ENCODE measurements at places on chromosomes 5 and 9.

GRCh38 chr5:107466233-107466769 lies 204.4 kb downstream of the EFNA5 start:
- peak; percentile 59 for DNase-seq

DNA sequence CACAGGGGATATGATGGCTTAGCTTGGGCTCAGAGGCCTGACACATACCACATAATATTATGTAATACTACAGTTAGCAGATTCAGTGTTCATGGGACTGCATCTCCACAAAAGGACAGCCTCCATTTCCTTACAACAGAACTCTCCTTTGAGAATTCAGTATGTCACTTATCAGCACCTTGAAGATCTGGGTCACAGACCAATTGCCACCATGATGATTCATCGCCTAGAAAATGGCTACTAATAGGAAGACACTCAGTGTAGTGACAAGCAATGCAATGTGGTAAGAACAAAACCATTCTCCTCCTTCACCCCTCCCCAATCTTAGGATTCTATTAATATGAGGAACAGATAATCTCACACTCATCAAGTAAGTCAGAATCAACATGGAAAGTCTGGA lies 38.7 kb upstream of the PRLR start:
- no peak for DNase-seq

DNA sequence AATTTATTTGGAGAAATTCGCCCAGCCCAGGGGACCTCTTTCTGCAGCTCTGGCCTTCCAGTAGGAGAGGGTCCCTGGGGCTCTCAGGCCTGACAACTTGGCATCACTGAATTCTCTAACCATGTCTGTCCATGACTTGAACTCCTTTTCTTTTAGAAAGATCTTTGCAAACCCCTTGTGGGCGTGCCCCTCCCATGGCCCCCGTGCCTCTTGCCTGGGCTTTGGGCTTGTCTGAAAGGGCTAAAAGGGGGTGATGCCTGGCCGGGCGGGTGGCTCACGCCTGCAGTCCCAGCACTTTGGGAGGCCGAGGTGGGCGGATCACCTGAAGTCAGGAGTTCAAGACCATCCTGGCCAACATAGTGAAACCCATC lies 3.2 kb upstream of the SQSTM1 start:
- no peak for DNase-seq

DNA sequence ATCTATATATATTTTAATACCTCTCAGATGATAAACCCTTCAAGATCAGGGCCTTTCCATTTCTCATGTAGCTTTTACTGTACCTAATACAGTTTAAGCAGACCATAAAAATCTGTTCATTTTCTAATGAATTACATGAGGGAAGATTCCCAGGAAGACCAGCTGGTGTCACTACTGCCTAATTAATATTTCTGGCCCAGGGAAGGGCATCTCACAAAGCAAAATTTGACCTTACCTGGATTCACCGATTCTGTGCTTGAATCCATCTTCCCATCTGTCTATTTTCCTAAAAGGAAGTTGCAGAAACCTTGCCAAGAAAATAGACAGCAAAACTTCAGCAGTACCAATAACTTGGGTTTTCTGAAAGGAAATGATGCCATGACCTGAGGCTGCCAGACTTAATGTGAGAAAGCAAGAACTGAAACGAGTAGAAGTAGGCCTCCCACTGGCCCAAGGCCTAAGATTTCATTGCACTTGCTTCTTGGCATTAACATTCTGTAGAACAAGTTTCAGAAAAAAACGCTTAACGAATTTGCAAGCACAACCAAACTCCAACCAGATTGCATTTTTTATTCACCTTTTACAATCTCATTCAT lies 83.0 kb upstream of the GLIS3 start:
- DNase-seq, result no peak

DNA sequence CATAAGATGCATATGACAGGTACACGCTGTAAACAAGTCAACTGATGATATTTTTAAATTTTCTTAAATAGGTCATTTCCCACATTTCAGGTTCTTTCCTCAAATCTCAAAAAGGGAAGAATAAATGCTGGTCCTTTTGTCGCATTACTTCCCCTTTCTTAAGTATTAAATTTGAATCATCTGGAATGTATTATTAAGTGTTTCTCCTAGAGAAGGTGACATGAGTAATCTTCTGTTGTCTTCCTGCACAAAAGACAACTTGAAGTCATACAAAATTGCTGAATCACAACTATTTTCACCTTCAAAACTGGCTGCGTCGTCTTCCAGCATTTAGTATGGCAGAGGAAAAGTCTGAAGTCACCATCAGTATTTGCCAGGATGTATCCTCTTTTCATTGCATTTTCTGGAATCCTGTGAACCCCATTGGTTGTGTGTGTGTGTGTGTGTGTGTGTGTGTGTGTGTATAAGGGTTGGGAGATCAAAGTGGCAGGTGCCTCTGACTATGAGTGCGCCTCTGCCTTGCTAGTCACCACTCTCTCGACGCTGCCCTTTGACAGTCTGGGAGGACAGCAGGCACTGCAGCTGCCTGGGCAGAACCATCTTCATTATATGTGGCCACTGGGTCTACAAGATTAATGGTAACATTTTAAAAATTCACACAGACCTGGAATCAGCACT lies 86.9 kb downstream of the MVB12B start:
- DNase-seq, result no peak

DNA sequence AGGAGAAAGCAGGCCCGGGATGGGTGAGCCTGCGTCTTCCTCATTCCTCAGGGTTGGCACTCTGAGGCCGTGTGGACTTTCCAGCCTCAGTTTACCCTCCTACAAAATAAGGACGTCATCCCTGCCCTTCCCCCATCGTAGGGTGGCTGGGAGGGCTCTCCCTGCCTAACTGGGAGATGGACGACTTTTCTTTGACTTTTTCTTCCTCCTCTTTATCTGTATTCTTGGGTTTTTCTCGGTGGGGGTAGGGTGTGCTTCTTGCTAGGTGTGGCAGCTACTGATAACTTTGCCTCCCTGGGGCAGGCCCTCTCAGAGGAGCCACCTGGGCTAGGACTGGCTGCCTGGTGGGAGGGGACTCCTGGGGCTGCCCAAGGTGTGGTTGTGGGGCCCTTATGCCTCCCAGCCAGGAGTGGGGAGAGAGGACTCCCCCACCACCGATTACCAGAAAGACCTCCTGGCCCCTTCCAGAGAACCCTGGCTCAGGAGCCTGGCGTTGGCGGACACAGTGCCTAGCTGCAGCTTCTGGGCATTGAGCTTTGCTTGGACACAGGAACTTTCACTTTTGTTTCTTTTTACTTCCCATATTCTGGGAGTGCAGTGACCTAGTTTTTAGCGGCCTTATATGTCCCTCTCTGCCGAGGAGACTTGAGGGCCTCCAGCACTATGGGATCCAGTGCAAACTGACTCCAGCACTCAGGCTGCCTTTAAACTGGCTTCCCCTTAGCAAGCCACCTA lies 6.1 kb downstream of the GLIPR2 start:
- DNase-seq, result no peak

GRCh38 chr5:85823462-85824426 lies 794.0 kb upstream of the COX7C start:
- no peak for DNase-seq

Measured in AG04449 (cell line).